ENCODE measurements at places on chromosomes 4 and X.

GRCh38 chr4:156635051-156635450 is 336.5 kb downstream of the PDGFC start:
- DNase-seq, result no peak

GRCh38 chr4:74794382-74795010 is at the start of gene BTC:
TSS of gene BTC (minus strand) at chr4:74794523. CDS start at chr4:74794325, 198 bp downstream.
- peak; percentile 54 for DNase-seq

DNA sequence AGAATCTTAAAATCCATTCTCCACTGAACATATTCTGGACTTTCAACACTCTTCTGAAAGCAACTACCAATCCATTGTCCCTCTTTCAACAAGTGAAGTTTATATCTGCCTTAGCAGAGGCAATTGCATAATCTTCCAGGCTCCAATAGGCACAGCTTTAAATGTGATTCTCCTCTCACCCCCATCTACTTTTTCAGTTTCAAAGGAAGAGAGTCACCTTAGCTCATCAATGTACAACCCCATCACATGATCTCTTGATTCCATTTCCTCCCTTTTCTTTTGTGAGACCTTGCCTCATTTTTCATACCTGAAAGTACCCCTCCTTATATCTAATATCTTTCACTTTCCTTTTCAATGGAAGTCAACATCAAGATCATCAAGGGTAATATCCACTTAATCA is 921.7 kb upstream of the EPHA5 start:
- DNase-seq, result no peak

GRCh38 chr4:1567519-1567807 is 116.7 kb downstream of the FAM53A start:
- no peak for DNase-seq

DNA sequence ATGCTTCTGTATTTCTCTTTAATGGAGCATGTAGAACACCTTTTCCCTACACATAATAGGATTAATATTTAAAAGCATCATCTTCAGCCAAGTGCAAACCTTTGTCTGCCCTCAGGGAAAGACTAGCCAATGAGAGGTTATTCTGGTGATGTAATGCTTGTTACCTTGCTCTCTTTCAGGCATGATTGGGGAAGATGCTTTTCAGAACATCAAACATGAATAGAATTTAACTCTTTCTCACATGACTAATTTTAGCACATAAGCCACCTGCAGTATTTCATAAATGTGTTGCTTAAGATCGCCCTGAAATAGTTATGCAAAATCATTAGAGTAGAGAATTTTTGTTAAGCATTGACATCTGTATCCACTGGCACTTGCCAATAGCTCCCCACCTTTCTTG is 10.7 kb upstream of the EPGN start:
- no peak for DNase-seq

- DNase-seq, result no peak
Observed at GRCh38 chr4:55530691-55531090, 16.0 kb downstream of the CLOCK start.

- no peak for DNase-seq
Observed at GRCh38 chr4:4395371-4395770, 8.5 kb downstream of the NSG1 start.

DNA sequence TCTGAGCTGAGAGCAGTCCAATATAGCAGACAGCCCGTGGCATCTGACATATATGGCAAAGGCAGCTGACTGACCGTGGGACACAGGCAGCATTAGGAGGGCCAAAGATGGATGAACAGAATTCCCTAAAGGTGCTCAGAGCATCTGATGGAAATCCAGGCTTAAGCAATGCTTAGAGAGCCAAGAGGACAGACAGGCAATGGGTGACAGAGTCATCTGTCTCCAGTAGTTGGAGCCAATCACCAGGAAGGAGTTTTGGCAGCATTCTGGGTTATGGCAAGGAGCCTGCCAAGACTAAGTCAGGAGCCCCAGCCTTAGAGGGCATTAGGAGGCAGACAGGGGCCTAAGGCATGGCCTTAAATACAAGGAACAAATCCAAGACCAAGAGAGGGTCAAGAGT is 153.3 kb upstream of the USP9X start:
- no peak for DNase-seq

- no peak for DNase-seq
Observed at GRCh38 chr4:154836513-154836912, 55.4 kb downstream of the RBM46 start.

GRCh38 chrX:97267396-97268181 is 383.9 kb downstream of the RPA4 start:
- peak; percentile 18 for DNase-seq

GRCh38 chr4:2296631-2297601 is 35.0 kb upstream of the MXD4 start:
- no peak for DNase-seq

GRCh38 chr4:101415962-101416361 is 68.6 kb upstream of the PPP3CA start:
- DNase-seq, result no peak

DNA sequence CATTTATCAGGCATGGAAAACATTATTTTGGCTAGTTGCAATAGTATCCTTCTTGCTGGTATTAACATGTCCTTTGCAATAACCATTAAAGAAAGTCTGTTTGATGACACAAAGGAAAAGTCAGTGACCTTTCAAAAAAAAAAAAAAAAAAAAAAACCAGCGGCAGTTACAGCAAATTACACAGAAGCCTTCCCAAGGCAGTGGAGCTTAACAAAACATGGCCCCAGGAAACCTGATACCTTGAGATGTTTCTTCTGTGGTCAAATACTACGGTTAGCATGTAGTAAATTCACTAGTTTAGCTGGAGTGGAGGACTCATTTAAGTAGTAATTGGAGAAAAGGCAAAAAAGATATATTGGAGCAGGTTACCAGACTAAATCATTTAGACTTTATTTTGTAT is 359.1 kb downstream of the DACH2 start:
- no peak for DNase-seq

- DNase-seq, result peak; percentile 11
Observed at GRCh38 chr4:178602833-178603232, 1160.6 kb upstream of the AGA start.

DNA sequence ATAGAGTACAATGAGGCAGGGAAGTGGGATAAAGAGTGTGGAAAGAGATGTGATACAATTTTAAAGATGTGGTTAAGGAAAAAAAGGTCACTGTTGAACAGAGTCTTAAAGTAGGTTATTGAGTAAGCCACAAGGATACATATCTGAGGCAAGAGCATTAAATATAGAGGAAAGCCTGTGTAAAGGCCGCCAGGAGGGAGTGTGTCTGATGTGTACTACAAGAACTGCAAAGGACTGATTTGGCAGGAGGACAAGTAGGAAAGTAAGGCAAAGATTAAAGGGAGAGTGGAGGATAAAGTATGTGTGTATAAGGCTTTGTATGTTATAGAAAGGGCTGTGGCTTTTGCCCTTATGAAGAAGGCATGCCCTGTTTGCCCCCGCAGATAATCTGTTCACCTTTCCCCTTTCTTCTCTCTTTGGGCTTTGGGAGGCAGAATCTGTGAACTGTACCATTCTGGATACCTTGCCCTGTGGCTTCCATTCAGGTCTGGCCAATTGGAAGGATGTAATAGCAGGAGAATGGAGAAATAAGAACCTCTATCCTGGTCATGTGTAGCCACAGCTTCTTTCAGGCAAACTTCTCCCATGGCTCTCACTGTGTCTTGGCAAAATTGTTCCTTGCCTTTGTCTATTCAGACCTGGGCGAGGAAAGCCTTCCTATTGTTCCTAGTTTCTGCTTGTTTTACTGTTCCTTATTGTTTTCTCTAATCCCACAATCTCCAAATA is 68.9 kb upstream of the FAM47B start:
- peak; percentile 36 for DNase-seq

GRCh38 chr4:148926276-148927260 is 484.4 kb upstream of the NR3C2 start:
- peak; percentile 19 for DNase-seq

GRCh38 chr4:25022766-25023165 is 8.0 kb downstream of the LGI2 start:
- DNase-seq, result no peak

- no peak for DNase-seq
Observed at GRCh38 chrX:6225911-6226595, 2.6 kb downstream of the NLGN4X start.

DNA sequence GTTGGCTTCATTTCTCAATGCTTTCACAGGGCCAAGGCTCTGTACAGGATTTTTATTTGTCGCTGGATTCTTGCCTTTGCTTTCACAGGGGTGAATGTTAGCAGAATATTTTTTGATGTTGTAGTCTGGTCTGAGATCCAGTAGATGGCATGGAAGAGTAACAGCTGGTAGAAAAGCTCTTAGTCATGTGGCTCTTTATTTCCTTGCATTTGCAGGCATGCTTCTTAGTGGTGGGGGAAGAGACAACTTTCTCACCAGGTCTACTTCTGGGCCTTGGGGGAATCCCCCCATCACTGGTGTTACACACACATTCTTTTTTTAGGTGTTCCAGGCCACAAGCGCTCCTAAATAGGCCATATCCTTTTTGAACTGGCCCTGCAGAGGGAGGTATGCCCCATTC is 58.2 kb upstream of the DKK2 start:
- DNase-seq, result peak; percentile 62

- no peak for DNase-seq
Observed at GRCh38 chrX:118855681-118856310, 32.2 kb downstream of the ZCCHC12 start.

GRCh38 chrX:1185561-1185960 is 26.9 kb downstream of the CRLF2 start:
- DNase-seq, result no peak

- no peak for DNase-seq
Observed at GRCh38 chrX:118536204-118536603, 40.6 kb downstream of the DOCK11 start.

DNA sequence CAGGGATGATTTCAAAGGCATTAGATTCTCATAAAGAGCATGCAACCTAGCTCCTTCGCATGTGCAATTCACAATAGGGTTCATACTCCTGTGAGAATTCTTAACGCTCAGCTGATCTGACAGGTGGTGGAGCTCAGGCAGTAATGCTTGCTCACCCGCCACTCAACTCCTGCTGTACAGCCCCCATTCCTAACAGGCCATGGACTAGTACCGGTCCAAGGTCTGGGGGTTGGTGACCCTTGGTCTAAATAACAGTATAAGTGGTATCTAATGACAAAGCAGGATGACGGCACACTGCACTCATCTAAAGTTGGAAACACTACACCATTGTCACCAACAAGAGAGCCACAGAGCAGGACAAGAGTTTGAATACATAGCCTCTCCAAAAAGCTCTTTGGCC is 28.5 kb downstream of the ADGRA3 start:
- no peak for DNase-seq

DNA sequence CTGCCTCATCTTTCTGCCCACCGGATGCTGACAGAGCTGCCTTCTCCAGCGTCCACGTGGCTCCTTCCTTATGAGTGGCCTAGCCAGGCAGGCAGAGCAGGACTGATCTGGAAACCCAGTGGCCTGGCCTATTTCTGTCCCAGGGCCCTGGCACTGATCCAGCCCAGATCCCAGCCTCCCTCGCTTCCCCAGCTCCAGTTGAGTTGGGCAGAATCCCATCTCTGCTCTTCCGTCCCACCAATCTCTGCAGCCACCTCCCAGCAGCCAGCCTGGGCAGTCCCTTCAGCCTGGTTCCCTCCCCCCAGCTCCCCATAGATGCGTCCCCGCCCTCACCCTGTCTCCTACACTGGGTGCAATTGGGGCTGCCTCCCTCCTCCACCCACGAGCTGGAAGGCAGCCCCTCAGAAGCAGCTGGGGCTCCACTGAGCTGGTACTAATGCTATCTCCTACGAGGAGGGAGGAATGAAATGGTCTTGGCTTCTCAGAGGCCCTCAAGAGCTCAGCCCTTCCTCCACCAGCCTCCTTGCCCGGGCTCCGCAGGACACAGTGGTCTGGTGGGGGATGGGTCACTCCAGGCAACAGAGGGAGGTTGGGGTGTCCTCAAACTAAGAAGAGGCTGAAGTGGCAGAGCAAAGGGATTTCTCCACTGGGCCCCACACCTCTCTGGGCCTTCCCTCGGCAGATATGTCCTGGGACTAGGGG is 94.2 kb downstream of the PJA1 start:
- DNase-seq, result no peak

GRCh38 chrX:3713225-3713936 is at the start of gene PRKX:
TSS of gene PRKX (minus strand) at chrX:3713649. CDS start at chrX:3713253, 396 bp downstream.
- peak; percentile 72 for DNase-seq

GRCh38 chr4:133137571-133137970 is 11.5 kb upstream of the PCDH10 start:
- no peak for DNase-seq

- DNase-seq, result peak; percentile 10
Observed at GRCh38 chr4:186623546-186623945, 68.2 kb upstream of the MTNR1A start.

GRCh38 chr4:149144060-149144459 is 671.6 kb downstream of the IQCM start:
- DNase-seq, result no peak

- DNase-seq, result no peak
Observed at GRCh38 chr4:118774989-118775388, 60.9 kb downstream of the SEC24D start.

All from adipocyte (in vitro differentiated cells).